ENCODE measurements at places on chromosomes 13 and 19. TPM values are rescaled to one million over a fixed set of nuclear protein-coding genes. Genes with fewer than 3 reads are reported as not detected.

The SIGLEC11 gene
- total RNA-seq, result not detected

GRCh38 chr19:5139583-5140325 is 170.8 kb downstream of the KDM4B start:
- DNase-seq, result no peak
- peaks cover 26% of the 10 kb centered on the region for H3K36me3 ChIP-seq
- no peaks in the 10 kb centered on the region for H3K27me3 ChIP-seq
- peak overlapping the region; percentile 79 for H3K27ac ChIP-seq
- no peak overlapping the region for H3K4me3 ChIP-seq
- peaks cover 17% of the 10 kb centered on the region for H3K4me1 ChIP-seq

DNA sequence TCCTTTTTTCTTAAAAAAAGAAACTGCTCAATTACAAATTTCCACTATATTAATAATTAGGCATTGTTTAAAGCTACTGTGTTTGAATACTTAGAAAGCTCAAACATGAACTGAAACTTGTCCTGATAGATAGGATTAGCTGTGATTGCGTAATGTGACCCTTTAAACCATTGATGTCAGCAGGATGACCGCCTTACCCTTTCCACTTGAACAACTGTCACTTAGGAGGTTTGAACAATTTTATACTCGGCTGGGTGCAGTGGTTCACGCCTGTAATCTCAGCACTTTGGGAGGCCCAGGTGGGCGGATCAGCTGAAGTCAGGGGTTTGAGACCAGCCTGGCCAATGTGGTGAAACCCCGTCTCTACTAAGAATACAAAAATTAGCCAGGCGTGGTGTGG is 2.9 kb downstream of the LAMP1 start:
- no peaks in the 10 kb centered on the region for H3K36me3 ChIP-seq
- peaks cover 2% of the 10 kb centered on the region for H3K27me3 ChIP-seq
- H3K27ac ChIP-seq, result no peak overlapping the region

The ZNF628 gene
- total RNA-seq, result 11.6 TPM

DNA sequence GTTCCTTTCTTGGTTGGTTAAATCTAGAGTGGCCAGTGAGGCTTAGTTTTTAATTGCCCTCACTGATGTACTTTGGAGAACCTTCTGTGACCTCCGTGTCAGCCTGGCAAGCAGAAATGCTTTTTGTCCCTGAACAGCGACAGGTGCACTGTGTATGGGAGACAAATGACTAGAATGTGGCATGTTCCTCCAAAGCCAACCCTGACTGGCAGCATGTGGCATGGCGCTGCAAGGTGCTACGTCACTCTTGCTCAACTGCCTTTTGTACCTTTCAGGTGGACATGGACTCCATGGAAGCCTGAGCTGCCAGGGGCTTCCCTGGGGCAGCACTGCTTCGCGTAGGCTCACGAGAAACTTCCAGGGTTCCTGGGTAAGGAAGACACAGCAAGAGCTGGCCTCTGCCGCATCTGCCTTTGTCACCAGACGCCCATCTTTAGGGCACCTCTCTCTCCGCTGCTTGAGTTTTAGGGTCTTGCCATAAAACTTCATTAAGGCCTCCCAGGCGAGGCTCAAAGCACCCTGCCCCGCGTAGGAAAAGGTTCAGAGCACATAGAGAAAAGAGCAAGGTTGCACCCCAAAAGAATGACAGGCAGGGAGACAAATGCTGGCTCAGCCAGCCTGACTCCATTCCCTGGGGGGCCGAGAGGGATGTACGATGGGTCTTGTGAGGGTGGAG is 167.1 kb upstream of the SOX1 start:
- peak; percentile 81 for DNase-seq
- no peaks in the 10 kb centered on the region for H3K27me3 ChIP-seq
- H3K4me3 ChIP-seq, result no peak overlapping the region
- no peaks in the 10 kb centered on the region for H3K36me3 ChIP-seq

GRCh38 chr13:112253631-112254030 is 122.5 kb upstream of the SPACA7 start:
- no peaks in the 10 kb centered on the region for H3K4me1 ChIP-seq
- H3K27me3 ChIP-seq, result no peaks in the 10 kb centered on the region
- DNase-seq, result peak; percentile 74
- H3K4me3 ChIP-seq, result no peak overlapping the region
- H3K36me3 ChIP-seq, result no peaks in the 10 kb centered on the region
- H3K27ac ChIP-seq, result no peak overlapping the region

DNA sequence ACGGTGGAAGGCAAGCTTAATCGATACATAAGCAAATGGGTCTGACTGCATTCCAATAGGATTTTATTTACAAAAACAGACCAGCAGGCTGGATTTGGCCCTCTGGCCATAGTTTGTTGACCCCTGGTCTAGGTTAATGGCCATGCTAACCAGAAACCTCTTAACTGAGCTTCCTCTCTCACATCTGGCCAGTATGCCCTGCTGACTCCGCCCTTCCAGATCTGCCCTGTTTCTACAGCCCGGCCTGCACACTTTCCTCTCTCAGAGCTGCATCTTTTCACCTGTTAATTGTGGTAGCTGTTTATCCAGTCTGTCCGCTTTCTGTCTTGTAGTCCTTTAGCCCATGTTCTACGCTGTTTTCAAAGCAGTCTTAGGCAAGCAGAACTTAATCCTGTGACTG is 25.6 kb downstream of the EDNRB start:
- no peaks in the 10 kb centered on the region for H3K4me1 ChIP-seq
- no peaks in the 10 kb centered on the region for H3K27me3 ChIP-seq
- H3K4me3 ChIP-seq, result no peak overlapping the region
- no peaks in the 10 kb centered on the region for H3K36me3 ChIP-seq
- DNase-seq, result no peak

- peaks cover 15% of the 10 kb centered on the region for H3K4me1 ChIP-seq
- no peak overlapping the region for H3K27ac ChIP-seq
- no peaks in the 10 kb centered on the region for H3K36me3 ChIP-seq
- H3K27me3 ChIP-seq, result peaks cover 13% of the 10 kb centered on the region
- no peak for DNase-seq
- no peak overlapping the region for H3K4me3 ChIP-seq
Observed at GRCh38 chr19:45503909-45504308, 3.4 kb upstream of the VASP start.

GRCh38 chr19:5667751-5668271 is 12.5 kb downstream of the MICOS13 start:
- H3K36me3 ChIP-seq, result peaks cover 36% of the 10 kb centered on the region
- H3K27ac ChIP-seq, result no peak overlapping the region
- DNase-seq, result no peak
- no peaks in the 10 kb centered on the region for H3K4me1 ChIP-seq
- H3K27me3 ChIP-seq, result no peaks in the 10 kb centered on the region
- H3K4me3 ChIP-seq, result no peak overlapping the region

GRCh38 chr13:52848455-52849195 is at the start of gene PCDH8:
PCDH8 (minus strand) TSS chr13:52848640; CDS start chr13:52848436, 204 bp downstream.
- H3K27ac ChIP-seq, result no peak within 1 kb of the TSS
- H3K4me3 ChIP-seq, result peak within 1 kb of the TSS; percentile 27
- no peak for DNase-seq
